ENCODE measurements at places on chromosomes 7 and 10. TPM values are rescaled to one million over a fixed set of nuclear protein-coding genes. Genes with fewer than 3 reads are reported as not detected.

PLCE1 gene
- 15.0 TPM for total RNA-seq

CYP2E1 gene
- 16.0 TPM for total RNA-seq

SYCE1 gene
- total RNA-seq: 2.4 TPM

SSMEM1 gene
- not detected for total RNA-seq

UFSP1 gene
- total RNA-seq: 2.3 TPM

MRC1 gene
- 5.5 TPM for total RNA-seq

GRM3 gene
- total RNA-seq: 74.5 TPM

ZRANB1 gene
- total RNA-seq: 45.7 TPM

TBX20 gene
- total RNA-seq: not detected

TMEM139 gene
- total RNA-seq: 0.64 TPM

HIF1AN gene
- total RNA-seq: 22.0 TPM

PDE6C gene
- total RNA-seq: not detected

MUC12 gene
- 0.18 TPM for total RNA-seq

CYP3A4 gene
- total RNA-seq: not detected

AOC1 gene
- 0.09 TPM for total RNA-seq

PRKG1 gene
- total RNA-seq: 58.3 TPM

CFAP69 gene
- total RNA-seq: 16.8 TPM

ENO4 gene
- 1.3 TPM for total RNA-seq

ZNF503 gene
- total RNA-seq: 1.2 TPM

TYW1 gene
- total RNA-seq: 15.5 TPM

PRSS37 gene
- total RNA-seq: not detected

GIMAP6 gene
- total RNA-seq: 4.5 TPM

ANKRD16 gene
- total RNA-seq: 15.9 TPM

TMEM196 gene
- 12.9 TPM for total RNA-seq

PAPOLB gene
- total RNA-seq: 3.9 TPM

CALML3 gene
- 0.09 TPM for total RNA-seq

BTBD16 gene
- not detected for total RNA-seq

GDF2 gene
- total RNA-seq: not detected

PMS2 gene
- 26.1 TPM for total RNA-seq

GNG11 gene
- 5.1 TPM for total RNA-seq

NET1 gene
- 34.7 TPM for total RNA-seq

TMEM236 gene
- 0.18 TPM for total RNA-seq

LRRD1 gene
- 1.7 TPM for total RNA-seq

AASS gene
- total RNA-seq: 79.6 TPM

SH2B2 gene
- total RNA-seq: 9.9 TPM

HECTD2 gene
- total RNA-seq: 89.1 TPM

TCAF2 gene
- total RNA-seq: 1.00 TPM

STK31 gene
- total RNA-seq: 1.5 TPM

CDHR3 gene
- total RNA-seq: 21.7 TPM

NEUROG3 gene
- total RNA-seq: not detected

WNT16 gene
- 6.3 TPM for total RNA-seq

METTL27 gene
- total RNA-seq: 2.5 TPM

IDI2 gene
- not detected for total RNA-seq

GSAP gene
- 14.2 TPM for total RNA-seq

NKX2-3 gene
- not detected for total RNA-seq

KIF11 gene
- total RNA-seq: 16.2 TPM

SLC26A5 gene
- total RNA-seq: 0.18 TPM
